GM13977 (cell line): ENCODE measurements at places on chromosomes 11 and 22.

DNA sequence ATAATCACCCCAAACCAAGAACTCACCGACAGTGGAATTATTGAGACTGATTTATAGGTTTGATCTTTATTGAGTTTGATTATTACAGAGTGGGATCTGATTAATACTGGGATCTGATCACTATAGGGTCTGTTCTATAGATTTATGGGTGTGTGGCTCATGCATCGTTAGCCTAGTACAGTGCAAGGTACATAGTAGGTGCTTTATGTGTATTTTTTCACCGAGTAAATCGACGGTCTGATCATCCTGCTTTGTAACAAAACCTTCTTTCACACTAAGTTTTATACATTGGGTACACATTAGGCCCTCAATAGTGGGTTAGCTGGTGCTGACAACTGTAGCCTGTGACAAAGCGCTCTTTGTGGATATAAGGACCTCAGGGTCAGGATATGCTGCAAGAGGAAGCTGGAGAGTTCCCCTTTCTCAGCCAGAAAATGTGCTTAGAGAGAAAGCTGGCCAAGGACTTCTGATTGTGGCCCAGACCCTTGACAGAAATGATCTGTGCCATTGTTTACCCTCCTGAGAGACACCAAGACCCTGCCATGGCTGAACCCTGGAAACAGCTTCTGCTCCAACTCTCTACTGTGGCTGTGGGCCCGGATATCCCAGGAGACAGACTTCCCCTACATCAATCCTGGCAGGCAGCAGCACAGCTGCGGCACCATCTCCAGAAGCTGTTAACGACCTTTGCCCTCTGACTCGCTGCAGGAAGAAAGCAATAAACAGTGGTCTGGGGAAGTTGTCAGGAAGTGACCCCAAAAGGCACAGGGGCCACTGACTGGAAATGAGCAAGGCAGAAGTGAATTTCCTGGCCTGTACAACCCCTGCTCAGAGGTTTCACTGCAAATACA, 16.1 kb upstream of the TPP1 start:
- DNase-seq, result no peak

GRCh38 chr22:29861672-29862297, 21.2 kb upstream of the MTMR3 start:
- no peak for DNase-seq

DNA sequence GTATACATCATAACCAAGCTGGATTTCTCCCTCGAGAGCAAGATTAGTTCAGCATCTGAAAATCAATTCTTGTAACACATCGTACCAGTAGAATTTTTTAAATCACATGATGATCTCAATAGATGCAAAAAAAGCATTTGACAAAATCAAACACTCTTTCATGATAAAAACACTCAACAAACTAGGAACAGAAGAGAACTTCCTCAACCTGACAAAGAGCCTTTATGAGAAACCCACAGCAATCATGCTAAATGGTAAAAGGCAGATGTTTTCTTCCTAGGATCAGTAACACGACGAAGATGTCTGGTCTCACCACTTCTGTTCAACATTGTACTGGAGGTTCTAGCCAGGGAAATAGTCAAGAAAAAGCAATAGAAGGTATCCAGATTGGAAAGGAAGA, 34.1 kb upstream of the TMPRSS4 start:
- DNase-seq, result no peak

- no peak for DNase-seq
These were observed 16.4 kb downstream of the ATP5MG start for GRCh38 chr11:118417801-118418200.

DNA sequence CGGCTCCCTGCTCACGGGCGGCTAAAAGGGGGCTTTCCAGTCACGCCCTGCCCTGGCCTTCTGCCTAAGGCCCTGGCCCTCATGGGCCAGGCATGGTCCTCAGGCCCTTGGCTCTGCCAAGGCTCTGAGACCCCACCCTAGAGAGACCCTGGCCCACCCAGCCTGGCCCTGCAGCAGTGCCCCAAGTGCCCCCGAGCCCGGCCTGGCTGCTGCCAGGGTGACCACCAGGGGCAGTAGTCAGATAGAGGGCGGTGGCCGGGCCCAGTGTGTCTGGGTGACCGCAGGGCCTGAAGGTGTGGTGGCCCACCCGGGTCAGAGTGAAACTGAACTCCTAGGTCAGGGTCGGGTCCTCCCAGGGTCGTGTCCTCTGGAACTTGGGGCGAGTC, 29.4 kb upstream of the CCDC188 start:
- DNase-seq, result no peak

GRCh38 chr11:119027561-119028345, 2.9 kb downstream of the SLC37A4 start:
- DNase-seq, result no peak

- DNase-seq, result no peak
These were observed 1.4 kb downstream of the DTX4 start for GRCh38 chr11:59173080-59173963.

DNA sequence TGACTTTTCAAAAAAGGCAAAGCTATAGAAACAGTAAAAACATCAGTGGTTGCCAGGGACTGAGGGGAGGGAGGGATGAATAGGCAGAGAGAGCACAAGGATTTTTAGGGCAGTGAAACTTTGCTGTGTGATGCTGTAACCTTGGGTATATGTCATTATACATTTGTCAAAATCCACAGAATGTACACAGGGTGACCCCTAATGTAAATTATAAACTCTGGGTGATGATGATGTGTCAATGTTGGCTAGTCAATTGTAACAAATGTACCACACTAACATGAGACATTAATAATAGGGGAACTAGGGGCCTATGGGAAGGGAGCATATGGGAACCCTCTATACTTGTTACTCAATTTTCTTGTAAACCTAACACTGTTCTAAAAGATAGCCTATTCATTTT, 24.8 kb downstream of the RIBC2 start:
- no peak for DNase-seq

- no peak for DNase-seq
These were observed 349.1 kb upstream of the PITPNB start for GRCh38 chr22:28268171-28268570.

- no peak for DNase-seq
These were observed 49.8 kb upstream of the LMO2 start for GRCh38 chr11:33941637-33942160.

GRCh38 chr11:105790840-105791239, 181.0 kb downstream of the GRIA4 start:
- DNase-seq, result no peak

DNA sequence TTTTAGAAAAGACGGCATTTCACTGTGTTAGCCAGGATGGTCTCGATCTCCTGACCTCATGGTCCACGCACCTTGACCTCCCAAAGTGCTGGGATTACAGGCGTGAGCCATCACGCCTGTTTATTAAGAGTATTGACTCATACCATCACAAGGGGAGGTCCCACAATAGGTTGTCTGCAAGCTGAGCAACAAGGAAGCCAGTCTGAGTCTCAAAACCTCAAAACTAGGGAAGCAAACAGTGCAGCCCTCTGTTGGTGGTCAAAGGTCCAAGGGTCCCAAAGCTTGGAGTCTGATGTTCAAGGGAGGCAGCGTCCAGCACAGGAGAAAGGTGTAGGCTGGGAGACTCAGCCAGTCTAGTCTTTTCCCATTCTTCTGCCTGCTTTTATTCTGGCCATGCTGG, 32.8 kb upstream of the LDLRAD3 start:
- no peak for DNase-seq

GRCh38 chr11:2713661-2714462, 14.1 kb upstream of the KCNQ1OT1 start:
- DNase-seq, result no peak

- peak; percentile 87 for DNase-seq
These were observed at the start of gene PTPMT1 for GRCh38 chr11:47565340-47566148. Gene PTPMT1 (plus strand): TSS chr11:47565599. CDS start chr11:47565623, 24 bp downstream.

GRCh38 chr11:69542314-69543168, 61.1 kb downstream of the LINC01488 start:
- no peak for DNase-seq

GRCh38 chr22:42077486-42078125, 1.9 kb upstream of the SMDT1 start:
- no peak for DNase-seq

GRCh38 chr22:28898233-28898629, 14.9 kb downstream of the ZNRF3 start:
- no peak for DNase-seq

- DNase-seq, result no peak
These were observed 1155.3 kb downstream of the BRD1 start for GRCh38 chr22:48672387-48672786.

DNA sequence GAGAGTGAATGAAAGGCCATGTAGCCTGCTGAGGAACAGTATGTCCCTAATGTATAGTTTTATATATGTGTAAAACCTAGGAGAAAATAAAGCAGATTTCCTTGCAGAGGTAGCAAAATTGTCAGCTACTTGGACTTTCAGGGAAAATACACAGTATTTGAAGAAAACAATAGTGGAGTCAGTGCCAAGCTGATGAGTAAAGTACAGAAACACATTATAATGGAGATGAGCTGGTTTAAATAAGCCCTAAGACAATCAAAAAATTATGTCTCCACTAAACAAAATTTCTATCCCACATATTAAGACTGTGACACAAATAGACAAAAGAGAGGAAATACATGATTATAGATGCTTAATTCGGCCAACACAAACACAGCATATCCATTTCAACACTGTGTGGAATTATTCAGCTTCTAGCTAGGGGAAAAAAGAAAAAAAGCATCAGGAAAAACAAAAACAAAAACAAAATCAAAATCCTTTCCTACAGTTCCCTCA, 75.9 kb downstream of the MAML2 start:
- no peak for DNase-seq

GRCh38 chr22:46727813-46728364, 10.2 kb downstream of the CERK start:
- no peak for DNase-seq

- DNase-seq, result peak; percentile 35
These were observed 181.2 kb downstream of the CSNK2A3 start for GRCh38 chr11:11171854-11172253.

DNA sequence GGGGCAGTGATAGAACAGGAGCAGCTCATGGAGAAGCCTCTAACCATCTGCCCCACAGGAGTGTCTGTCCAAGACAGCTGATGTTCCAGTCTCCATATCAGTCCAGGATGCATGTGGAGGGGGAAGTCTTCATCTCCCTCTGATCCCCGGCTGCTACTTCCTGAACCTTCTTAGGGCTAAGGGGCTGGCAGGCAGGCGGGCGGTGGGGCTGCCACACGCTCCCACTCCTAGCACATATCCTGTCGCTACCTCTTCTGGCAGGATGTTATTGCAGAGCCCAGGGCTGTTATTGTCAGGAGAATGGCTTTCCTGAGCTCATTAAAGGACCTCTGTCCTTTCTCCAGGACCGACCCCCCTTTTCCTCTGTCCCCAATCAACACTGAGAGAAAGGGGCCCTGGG, 25.4 kb downstream of the LRRC55 start:
- DNase-seq, result no peak

GRCh38 chr22:31287818-31288495, 4.3 kb downstream of the PIK3IP1 start:
- DNase-seq, result peak; percentile 50

DNA sequence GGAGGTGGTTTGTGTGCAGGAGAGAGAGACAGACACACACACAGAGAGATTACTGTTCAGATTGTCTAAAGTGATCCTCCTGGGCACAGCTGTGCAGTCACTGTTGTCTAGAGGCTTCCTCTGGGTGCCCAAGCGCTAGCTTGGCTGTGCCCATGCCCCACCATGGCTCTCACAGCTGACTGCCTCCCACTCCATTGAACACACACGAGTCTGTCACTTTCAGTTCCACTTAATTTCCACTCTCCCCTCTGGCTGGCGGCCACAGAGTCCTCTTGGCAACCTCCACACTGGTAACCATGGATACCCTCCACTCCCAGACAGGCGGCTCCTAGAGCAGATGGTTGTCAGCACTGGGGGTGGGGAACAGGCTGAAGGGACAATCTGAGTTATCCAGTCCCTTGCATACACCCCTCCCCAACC, 29.1 kb downstream of the MAP6 start:
- no peak for DNase-seq

GRCh38 chr22:33844273-33844672, 76.0 kb downstream of the LARGE1 start:
- no peak for DNase-seq

DNA sequence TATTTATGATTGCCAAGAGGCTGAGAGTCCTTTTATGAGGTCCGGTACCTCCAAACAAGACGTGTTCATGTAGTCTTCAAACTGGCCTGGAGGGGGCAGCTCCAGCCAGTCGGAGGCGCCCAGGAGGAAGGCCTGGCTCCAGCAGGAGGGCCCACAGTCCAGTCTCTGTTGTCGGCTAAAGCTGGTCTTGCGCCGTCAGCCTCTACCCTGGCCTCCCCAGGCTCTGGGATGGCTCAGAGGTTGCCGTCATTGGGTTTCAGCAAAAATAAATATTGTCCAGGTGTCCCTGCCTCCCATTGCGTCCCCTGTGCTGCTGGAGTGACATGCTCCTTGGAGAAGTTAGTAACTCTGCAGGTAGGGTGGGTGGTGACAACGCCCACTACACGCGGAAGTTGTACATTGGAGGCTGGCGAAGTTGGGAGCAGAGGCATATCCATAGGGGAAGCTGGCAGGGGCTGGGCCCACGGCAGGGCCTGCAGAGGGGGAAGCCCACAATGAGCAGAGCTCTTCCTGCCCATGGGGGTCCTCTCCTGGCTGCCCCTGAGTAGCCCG, 1.0 kb upstream of the SLC25A1 start:
- DNase-seq, result peak; percentile 84

GRCh38 chr22:46513908-46514550, 23.4 kb downstream of the CELSR1 start:
- DNase-seq, result no peak

DNA sequence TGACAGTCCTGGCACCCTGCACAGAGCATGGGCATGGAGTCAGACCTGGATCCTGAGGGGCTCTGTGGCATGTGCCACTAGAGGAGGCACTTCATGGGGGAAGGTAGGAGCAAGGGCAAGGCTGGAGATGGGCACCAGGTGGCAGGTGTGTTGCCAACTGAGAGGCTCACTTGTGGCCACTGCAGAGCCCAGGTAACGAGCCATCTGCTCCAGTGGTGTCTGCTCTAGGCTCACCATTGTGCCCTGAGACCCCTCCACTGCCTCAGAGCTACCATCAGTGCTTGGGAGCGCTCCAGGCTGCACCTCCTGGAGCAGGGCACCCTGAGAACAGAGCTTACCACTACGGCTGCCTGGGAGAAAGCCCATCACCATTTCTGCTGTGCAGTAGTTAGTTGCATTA, 1.3 kb upstream of the ZDHHC8 start:
- no peak for DNase-seq

DNA sequence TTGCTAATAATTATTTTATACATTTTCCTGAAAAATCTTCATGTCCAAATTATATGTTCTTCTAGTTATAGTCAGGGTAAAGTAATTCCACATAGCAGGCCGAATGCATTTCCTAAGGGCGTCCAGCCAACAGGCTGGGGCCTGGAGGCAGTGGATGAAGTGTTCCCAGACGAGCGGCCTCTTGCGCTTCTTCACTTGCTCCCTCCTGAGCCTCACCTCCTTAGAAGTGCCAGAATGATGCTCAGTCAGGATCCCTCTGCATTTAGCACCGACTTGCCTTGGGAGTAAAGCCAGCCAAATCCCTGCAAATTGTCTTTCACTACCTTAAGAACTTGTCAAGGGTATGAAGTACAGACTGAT, 1.5 kb downstream of the OLFML1 start:
- no peak for DNase-seq

DNA sequence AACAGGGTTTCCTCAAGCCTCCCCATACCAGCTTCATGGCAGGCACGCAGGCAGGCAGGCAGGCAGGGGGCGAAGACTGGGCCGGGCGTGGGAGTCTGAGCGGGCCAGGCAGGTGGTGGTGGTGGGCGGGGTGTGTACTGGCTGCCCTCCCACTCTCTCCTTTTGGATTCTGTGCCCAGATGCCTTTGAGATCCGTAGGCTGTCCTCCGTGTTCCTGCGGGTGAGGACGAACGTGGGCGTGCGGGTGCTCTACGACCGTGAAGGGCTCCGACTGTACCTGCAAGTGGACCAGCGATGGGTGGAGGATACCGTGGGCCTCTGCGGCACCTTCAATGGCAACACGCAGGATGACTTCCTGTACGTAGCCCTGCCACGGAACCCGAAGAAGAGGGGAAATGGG, 23.0 kb downstream of the OTOG start:
- DNase-seq, result no peak
